Stimulated activated CD4-positive, alpha-beta T cell treated with anti-CD3 and anti-CD28 coated beads, Interleukin-1b, Interleukin-23, amount 100 ng/mL, for 1 hour (primary cell): ENCODE measurements at places on chromosomes 6 and 20.

DNA sequence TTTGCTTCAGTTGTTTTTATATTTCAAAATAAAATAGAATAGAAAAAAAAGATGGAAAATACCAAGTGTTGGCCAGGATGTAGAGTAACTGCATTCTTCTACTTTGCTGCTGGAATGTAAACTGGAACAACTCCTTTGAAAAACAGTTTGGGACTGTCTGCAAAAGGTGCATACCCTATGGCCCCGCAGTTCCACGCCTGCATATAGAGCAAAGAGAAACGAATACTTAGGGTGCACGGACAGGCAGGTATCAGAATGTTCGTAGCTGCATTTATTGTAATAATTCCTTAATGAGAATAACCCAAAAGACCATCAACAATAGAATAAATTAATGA, 603 bp upstream of the RAB23 start:
- DNase-seq, result no peak

GRCh38 chr6:14386668-14387067, 269.1 kb downstream of the CD83 start:
- no peak for DNase-seq

GRCh38 chr6:26059941-26060340, 27.3 kb upstream of the HFE start:
- DNase-seq, result no peak

GRCh38 chr6:82176616-82177015, 70.9 kb downstream of the IBTK start:
- DNase-seq, result no peak

- no peak for DNase-seq
These were observed 85.0 kb downstream of the NFATC2 start for GRCh38 chr20:51457533-51457932.

DNA sequence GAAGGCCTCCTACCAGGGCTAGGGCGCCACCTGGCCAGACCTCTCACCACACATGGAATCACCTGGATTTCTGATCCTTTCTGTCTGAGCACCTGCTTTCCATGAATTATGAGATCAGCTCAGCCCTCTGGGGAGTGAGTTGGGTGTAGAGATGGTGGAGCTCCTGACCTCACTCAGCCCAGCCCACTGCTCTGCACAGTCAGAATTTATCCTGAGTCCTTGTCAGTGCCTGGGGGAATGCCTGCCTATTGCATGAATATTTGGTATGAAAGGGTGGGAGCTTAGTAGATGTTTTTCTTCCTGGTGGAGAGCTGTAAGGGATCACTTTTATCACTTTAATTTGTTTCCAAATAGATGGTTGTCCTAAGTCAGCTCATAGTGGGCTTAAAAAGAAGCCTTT, 47.5 kb downstream of the DTD1 start:
- DNase-seq, result no peak

DNA sequence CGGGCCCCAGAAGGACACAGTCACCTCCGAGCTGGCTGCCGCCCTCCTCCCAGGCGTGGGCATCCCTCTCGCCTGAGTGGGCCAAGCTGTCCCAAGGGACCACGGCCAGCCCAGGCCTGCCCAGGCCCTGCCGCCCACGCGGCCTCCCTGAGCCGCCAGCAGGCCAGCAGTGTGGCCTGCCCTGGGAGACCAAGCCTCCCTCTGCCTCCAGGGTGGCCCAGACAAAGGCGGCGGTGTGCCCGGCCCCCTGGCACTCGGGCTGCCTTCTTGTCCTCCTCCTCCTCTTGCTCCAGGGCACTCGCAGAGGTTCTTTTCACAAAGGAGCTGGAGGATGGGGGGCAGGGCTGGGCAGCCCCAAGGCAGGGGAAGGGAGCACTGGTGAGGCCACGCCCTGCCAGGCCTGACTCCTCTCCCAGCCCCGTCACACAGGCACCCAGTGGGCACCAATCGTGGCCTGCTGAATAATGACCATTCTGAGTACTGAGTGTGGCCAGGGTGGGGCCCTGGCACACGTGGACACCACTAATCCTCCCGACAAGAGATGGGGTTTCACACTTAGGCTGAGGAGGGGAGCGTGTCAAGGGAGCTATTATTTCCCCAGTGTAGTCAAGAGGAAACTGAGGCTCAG, 25.3 kb downstream of the NOL4L start:
- DNase-seq, result no peak

DNA sequence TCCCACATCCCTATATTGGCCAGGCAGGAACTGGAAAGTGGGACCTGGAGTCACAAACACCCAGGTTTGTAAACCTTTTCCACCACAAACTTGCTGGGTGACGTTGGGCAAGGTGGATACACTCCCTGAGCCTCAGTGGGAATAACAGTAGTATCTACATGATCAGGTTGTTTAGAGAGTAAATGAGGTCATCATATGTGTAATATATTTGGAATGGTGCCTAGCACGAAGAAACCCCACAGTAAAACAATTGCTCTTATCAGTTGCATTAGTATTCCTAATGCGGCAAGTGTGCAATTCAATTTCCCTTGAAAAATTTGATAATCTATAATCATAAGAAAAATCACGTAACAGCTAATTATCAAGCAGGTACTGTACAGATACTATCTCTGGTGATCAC, 51.9 kb downstream of the HIVEP2 start:
- DNase-seq, result no peak

DNA sequence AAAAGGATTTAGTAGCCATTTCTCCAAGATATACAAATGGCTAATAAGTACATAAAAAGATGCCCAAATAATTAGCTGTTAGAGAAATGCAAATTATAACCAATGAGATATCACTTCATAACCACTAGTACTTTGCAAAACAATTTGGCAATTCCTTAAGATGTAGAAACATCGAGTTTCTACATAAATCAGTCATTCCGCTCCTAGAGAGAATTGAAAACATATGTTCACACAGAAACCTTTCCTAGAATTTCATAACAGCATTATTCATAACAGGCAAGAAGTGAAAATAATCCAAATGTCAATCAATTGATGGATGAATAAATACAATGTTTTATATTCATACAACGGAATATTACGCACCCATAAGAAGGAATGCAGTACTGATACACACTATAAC, 20.5 kb upstream of the NT5E start:
- no peak for DNase-seq

GRCh38 chr20:53079828-53080686, 107.9 kb downstream of the TSHZ2 start:
- no peak for DNase-seq

DNA sequence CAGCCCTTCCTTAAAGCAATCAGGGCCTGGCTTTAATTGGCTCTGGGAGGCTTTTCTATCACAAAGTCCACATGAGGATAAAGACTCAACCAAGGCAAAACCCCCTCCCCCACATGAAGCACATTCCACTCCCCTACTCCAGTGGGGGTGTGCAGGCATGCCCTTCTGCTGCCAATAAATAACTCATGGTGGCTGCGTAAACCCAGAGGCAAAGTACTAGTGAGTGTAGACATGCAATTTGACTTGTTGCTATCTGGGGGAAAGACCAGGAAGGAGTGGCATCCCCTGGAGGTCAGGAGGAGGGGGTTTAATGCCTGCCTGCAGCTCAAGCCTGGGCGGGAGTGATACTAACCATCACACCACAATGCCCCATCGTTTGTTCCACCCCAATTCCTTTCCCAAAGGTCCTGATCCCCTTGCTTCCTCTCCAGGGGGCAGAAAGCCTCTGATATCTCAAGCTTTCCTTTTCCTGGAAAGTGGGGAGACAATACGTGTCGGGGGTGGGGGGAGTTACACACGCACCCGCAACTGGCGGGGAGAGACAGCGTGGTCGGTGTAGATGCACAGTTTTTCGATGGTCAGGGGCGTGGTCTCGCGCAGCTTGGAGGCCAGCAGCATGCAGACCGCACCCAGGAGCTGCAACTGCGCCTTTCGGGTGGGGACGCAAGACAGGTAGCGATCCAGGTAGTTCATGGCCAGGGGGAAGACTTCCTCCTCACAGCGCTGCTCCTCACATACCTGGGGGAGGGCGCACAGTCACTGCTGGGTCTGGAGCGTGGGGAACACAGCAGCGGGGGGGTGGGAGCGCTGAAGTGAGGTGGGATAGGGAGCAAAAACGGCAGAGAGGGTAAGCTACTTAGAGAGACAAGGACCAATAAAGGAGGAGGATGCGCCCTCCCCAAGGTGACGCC, 1.5 kb downstream of the CCND3 start:
- no peak for DNase-seq

- DNase-seq, result no peak
These were observed 107.7 kb downstream of the EYA4 start for GRCh38 chr6:133348846-133349245.
